ENCODE measurements at places on chromosomes 13 and 19.

GRCh38 chr19:45878043-45878794 lies 7.7 kb downstream of the IRF2BP1 start:
- DNase-seq, result no peak

DNA sequence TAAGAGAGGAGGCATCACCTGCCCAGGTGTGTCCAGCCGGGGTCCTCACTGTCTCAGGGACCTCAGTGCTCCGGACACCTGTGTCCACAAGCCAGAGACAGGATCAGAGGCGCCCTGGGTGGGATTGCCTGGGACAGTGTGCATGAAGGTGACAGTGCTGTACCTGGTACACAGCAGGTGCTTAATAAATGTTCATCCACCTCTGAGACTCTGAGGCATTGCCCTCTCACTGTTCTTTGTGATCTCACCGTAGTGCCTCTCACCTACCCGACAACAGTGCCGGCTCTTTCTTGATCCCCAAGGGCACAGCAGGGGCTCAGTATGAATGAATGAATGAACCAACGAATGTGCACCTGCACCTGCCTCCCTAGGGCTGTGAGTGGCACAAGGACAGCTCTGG lies 9.2 kb downstream of the RDH13 start:
- no peak for DNase-seq

- no peak for DNase-seq
Observed at GRCh38 chr13:105336706-105337576, 1198.5 kb downstream of the EFNB2 start.

- DNase-seq, result no peak
Observed at GRCh38 chr19:16325641-16326400, 1.2 kb downstream of the KLF2 start.

DNA sequence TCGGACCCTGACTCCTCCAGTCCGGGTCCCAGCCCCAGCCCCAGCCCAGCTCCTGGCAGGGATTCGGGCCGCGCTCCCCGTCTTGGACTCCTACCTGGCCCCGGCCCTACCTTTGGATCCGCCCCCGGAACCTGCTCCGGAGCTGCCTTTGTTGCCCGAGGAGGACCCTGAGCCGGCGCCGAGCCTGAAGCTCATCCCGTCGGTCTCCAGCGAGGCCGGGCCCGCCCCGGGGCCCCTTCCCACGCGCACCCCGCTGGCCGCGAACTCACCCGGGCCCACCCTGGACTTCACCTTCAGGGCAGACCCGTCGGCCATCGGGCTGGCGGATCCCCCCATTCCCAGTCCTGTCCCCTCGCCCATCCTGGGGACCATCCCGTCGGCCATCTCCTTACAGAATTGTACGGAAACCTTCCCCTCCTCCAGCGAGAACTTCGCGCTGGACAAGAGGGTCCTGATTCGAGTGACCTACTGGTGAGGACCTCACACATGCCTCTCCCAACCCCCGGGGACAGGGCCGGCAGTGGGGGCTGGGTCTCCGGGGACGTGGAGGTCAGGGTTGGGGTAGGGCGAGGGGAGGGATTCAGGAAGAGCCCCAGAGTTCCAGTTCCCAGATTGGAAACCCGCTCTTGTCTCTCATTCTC lies 732 bp downstream of the SELENOV start:
- DNase-seq, result peak; percentile 28

DNA sequence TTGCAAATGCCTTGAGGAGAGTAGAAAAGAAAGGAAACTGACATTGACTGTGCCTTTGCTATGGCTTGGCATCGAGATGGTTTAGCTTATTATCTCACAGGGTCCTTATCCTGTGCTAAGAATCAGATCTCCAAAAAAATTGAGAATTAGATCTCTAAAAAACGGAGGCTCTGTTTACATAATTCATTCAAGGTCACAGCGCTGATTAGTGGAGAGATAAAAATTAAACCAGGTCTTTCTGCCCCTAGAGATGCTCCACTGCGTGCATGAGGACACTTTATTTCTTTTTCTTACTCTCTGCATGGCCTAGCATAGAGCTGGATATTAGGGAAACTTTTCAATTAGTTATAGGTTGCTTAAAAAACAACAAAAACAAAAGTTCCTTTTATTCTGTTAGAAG lies 17.3 kb downstream of the LRCH1 start:
- no peak for DNase-seq

DNA sequence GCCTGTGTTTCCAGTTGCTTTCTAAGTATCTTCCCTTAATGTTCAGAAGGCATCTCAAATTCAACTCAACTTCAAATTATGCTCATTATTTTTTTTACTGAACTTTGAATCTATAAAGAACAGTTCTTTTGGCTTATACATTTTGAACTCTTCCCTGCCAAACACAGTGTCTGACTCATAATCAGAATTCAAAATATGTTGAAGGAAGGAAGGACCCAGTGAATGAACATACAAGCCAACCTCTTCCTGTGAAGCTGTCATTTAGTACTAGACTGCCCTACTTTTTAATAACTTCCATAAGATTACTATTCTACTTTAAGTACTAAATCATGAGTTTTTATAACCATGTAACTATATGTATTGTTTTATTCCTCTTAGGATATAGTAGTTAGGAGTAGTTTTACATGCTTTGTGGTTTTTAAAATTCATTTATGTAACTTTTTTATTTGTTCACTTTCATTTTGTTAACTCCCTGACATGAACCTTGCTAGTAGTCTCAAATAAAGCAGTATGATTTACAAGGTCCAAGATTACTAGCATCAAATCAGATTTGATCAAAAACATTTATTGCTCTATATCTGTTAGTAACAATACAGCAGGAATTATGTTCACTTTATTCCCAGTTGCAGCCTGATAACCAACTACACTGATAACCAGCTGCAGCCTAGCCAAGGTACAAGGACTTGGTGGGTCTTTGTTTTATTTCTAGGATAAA lies 6.4 kb downstream of the NUDT15 start:
- DNase-seq, result no peak

- DNase-seq, result no peak
Observed at GRCh38 chr13:33383724-33384577, 98.4 kb upstream of the STARD13 start.

- no peak for DNase-seq
Observed at GRCh38 chr13:100883453-100883852, 208.9 kb upstream of the TMTC4 start.

DNA sequence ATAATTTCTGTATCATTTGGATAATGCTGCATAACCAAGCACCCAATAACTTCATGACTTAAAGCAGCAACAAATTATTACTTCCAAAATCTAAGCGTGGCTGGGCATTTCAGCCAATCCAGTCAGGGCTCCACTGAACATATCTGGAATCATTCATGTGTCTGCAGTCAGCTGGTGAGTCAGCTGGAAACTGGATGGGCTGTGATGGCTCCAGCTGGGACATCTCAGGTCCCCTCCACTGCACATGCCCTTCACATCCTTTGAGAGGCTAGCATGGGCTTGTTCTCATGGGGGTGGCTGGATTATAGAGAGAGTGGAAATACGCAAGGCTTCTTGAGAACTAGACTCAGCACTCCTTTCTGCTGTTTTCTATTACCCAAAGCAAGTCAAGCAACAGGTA lies 961.9 kb downstream of the DIAPH3 start:
- no peak for DNase-seq
